ENCODE measurements at places on chromosomes 13 and 19. TPM values are rescaled to one million over a fixed set of nuclear protein-coding genes. Genes with fewer than 3 reads are reported as not detected.

Gene METTL21C
- total RNA-seq, result not detected

Gene EBI3
- 1.6 TPM for total RNA-seq

Gene LSR
- total RNA-seq, result 252 TPM

Gene CLEC11A
- total RNA-seq, result 4.5 TPM
